RCC 7860 (cell line): ENCODE measurements at places on chromosomes 7 and 10.

DNA sequence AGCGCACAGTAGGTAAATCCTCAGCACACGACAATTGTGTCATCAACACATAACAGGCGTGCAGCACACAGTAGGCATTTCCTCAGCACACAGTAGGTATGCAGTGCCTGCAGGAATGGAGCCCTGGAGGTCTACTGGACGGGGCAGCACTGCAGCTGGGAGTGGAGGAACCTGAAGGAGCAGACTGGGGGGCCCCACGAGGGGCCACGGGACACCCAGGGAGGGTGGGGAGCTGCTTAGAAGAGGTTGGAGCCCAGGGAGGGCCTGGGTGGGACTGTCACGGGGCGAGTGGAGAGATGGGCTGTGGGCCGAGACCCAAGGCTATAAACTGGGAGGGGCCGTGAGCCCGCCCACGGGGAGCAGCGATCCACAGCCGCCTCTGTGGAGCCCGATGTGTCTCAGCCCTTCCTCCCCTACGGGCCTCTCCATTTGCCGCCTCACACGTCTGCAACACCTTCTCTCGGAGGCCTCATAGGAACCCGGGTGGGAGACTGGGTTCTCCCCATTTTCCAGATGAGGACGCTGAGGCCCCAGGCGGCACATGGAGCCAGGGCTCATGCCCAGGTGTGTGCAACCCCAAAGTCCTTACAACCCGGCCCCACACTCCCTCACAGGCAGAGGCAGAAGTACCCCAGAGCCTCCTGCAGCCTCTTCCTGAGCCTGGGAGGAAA is 101.5 kb downstream of the MICALL2 start:
- no peak for DNase-seq

DNA sequence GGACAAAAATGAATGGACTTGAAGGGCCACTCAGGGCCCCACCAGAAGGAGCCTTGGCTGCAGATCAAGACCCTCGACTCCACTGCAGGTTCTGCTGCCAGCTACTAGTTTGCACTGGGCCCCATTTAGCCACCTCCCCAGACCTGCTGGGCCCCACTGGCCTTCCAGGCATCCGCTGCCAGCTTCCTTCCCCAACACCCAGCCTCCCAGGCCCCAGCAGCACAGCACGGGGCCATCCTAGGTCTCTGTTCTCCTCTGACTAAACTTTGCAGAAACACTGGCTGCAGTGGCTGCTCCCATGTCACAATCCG is 277.4 kb upstream of the KLF14 start:
- DNase-seq, result no peak

DNA sequence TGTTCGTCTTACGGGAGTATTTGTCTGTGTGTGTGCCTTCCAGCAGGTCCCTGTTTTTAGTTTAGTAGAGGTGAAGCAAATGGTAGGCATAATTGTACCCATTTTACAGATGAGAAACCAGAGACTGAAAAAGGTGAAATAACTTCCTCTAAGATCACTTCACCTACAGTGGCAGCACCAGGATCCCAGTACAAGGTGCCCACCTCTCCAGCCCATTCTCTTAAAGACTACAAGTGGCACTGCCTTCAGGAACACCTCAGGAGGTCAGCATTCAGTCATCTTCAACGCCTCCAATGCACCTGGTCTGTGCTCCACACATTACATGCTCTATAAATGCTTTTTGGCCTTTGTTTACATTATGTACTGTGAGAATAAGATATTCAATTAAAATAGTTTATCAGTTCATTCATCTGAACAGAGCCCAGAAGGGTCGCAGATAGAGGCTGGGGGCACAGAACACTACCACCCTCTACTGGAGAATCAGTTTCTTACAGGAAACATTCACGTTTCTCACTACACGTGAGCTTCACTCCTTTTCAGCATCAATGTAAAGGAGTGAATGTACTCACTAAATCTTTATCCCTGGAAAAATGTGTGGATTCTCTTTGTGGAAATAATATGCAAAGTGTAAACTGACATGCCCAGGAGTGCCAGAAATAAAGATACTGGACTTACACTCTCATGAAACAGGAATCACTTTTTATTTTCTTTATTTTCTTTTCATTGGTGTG is 45.5 kb upstream of the ABLIM1 start:
- peak; percentile 35 for DNase-seq

- no peak for DNase-seq
Measured at GRCh38 chr10:119238577-119238976, 31.2 kb downstream of the GRK5 start.

DNA sequence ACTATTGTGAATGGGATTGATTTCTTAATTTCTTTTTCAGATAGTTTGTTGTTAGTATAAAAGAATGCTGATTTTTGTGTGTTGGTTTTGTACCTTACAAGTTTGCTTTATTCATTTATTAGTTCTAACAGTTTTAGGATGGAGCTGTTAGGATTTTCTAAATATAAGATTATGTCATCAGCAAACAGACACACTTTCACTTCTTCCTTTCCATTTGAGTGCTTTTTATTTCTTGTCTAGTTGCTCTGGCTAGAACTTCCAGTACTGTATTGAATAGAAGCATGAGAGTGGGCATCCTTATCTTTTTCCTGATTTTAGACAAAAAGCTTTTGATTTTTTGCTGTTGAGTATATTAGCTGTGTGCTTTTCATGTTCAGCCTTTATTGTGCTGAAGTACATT is 81.5 kb downstream of the DNAH11 start:
- no peak for DNase-seq

DNA sequence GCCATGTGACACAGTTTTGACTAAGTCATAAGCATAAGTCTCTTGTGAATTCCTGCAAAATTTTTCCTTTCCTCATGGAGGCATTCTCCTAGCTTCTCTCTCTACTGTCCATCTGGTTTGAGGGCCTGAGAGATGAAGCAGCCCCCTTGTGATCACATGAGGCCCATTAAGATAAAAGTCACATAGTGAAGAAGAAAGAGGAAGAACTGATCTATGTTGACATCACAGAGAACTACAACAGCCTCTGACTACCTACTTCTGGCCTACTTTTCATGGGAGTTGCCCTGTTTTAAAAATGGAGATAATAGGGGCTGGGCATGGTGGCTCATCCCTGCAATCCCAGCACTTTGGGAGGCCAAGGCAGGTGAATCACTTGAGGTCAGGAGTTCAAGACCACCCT is 50.4 kb downstream of the TFEC start:
- DNase-seq, result no peak

DNA sequence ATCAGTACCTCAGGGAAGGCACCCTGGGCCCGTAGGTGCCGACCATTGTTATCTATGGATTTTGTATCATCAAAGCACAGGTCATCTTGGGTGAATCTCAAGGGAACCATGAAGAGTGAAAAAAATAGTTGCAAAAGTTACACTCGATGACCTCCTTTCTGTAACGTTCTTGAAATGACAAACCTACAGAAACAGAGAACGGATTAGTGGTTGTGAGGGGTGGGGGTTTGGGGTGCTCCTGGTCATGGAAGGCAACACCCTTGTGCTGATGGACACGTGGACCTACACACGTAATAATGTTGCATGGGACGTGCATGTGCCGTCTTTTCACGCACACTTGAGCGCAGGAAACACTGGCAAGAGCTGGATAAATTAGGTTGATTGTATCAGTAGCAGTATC is 655.9 kb downstream of the SDK1 start:
- DNase-seq, result no peak

DNA sequence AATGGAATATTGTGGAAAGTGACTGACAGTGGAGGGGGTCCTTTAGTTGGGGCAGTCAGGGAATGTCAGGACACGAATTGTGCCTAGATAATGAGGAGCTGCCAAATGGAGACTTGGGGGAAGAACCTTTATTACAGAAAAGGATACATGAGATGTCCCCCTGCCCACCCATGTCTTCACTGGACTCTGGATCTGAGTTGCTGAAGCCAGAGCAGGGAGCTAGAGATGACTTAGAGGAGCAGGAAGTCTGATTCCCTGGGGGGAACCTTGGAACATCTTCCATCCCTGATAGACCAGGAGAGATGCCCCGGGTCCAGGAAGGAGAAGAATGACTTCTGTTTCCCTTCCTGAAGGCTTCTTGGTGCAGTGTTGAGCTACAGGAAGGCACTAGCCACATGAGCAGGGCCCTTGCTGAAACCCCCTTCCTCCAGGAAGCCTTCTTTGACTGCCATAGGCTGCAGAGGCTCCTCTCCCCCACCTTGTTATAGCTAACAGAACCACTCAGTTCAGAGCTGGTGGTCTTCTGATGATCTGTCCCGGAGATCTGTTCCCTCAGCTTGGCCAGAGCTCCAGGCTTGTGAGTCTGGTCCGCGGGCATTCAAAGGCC is 747 bp upstream of the NEURL1 start:
- DNase-seq, result no peak

GRCh38 chr10:49747303-49747646 is 14.8 kb downstream of the OGDHL start:
- no peak for DNase-seq

DNA sequence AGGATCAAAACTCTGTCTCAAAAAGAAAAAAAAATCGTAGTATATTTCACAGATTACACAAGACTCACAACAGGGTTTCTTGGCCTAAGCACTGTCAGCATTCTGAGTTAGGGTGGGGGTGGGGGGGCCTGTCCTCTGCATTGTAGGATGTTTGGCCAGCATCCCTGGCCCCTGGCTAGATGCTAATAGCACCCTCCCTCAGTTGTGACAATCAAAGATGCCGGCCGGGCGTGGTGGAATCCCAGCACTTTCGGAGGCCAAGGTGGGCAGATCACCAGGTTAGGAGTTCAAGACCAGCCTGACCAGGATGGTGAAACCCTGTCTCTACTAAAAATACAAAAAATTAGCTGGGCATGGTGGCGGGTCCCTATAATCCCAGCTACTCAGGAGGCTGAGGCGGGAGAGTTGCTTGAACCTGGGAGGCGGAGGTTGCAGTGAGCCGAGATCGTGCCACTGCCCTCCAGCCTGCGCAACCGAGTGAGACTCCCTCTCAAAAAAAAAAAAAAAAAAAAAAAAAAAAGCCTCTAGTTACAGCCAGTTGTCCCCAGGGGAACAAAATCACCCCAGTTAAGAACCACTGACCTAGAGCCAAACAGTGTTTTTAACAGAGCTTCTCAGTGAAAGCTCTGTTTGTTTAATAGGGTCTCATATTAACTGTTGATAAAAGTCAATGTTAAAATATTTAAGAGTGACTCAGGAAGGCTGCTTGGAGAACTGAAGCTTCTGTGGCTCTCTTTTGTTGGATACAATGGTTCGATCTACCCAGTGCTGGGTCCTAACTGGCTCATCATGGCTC is 161.0 kb upstream of the FAM171A1 start:
- no peak for DNase-seq

DNA sequence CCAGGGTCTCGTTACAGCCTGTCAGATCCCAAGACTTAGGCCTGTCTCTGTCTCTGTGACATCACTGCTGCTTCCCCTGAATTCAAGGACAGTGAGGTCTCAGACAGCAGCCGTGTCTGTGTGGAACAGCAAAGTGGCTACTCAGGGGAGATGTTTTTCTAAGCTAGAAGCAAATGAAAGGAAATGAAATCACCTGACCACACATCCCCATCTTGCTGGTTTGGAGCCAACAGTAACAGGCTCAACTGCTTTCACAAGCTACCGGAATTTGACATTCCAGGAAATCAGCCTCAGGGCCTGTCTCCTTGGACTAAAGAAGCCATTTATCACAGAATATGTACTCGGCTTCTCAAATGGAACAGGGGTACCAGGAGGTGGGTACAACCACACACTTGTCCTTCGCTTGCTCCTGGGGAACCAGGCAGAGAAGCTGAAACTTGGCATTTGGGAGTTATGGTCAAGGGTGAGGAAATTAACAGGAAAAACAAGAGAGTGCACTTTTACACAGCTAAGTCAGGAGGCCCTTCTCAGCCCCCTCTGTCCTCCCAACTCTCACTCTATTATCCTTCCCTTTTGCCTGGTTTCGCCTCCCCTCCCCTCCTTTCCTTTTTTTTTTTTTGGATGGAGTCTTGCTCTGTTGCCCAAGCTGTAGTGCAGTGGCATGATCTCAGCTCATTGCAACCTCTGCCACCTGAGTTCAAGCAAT is 73.2 kb downstream of the SPDYE5 start:
- DNase-seq, result peak; percentile 88

DNA sequence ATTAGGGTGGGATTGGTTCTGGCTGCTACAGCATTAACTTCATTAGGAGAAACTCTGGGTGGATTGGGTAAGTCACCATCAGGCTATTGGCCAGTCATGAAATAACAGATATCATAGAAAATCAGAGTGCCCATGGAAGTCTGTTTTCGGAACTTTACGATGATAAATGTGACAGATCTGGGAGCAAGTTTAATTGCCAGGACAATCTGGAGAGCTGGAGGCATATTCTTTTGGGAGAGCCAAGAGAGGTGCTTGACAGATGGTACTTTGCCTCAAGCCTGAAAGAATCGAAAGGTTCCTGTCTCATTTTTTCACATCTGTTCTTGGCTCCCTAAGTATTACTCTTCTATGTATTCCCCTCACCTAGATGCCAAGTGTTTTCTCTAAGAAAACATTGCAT is 369.9 kb downstream of the CNTNAP2 start:
- no peak for DNase-seq

DNA sequence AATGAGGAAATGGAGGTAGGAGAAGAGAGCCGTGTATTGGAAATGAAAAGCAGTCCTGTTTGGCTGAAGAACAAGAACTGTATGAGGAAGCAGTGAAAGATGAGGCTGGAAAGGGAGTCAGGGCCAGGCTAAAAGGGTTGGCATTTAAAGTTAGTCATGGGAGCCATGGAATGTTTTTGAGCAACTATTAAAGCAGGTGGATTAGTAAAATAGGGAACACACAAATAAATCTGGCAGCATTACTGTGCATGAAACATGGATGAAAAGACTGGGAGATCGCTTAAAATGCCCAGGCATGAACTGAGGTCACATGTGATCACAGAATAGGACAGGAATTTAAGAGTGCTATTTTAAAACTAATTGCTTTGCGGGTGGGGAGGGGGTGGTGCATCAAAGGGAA is 1.4 kb upstream of the IFRD1 start:
- no peak for DNase-seq

GRCh38 chr10:7986851-7987250 is 67.6 kb upstream of the GATA3 start:
- no peak for DNase-seq

- DNase-seq, result peak; percentile 45
Measured at GRCh38 chr7:26265499-26266075, 26.1 kb upstream of the SNX10 start.
